ENCODE measurements at places on chromosomes 13 and 19.

GRCh38 chr13:45365558-45365885 is 24.5 kb upstream of the TPT1 start:
- DNase-seq, result no peak

DNA sequence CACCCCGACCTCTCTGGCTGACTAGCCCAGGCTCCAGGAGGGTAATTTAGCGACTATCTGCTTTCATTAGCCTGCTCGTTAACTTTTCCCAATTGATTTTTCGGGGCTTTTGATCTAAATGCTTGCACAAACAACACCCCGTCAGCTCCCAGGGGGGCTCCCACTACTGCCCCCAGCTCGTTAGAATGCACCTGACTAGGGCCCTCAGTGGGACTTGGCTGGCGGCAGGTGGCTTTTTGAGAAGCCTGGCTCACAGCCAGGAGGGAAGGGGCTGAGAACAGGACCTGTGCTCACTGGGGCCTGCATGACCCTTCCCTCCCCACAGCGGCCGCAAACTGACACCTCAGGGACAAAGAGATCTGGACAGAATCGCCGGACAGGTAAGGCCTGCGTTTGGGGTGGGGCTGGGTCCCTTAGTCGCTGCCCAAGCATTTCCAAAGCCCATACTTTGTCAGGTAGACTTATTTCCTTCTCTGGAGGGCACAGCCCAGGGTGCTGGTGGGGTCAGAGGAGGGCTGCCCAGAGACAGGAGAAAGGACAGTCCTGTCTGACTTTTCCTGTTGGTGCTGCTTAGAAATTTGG is 7.6 kb upstream of the CD79A start:
- DNase-seq, result no peak

DNA sequence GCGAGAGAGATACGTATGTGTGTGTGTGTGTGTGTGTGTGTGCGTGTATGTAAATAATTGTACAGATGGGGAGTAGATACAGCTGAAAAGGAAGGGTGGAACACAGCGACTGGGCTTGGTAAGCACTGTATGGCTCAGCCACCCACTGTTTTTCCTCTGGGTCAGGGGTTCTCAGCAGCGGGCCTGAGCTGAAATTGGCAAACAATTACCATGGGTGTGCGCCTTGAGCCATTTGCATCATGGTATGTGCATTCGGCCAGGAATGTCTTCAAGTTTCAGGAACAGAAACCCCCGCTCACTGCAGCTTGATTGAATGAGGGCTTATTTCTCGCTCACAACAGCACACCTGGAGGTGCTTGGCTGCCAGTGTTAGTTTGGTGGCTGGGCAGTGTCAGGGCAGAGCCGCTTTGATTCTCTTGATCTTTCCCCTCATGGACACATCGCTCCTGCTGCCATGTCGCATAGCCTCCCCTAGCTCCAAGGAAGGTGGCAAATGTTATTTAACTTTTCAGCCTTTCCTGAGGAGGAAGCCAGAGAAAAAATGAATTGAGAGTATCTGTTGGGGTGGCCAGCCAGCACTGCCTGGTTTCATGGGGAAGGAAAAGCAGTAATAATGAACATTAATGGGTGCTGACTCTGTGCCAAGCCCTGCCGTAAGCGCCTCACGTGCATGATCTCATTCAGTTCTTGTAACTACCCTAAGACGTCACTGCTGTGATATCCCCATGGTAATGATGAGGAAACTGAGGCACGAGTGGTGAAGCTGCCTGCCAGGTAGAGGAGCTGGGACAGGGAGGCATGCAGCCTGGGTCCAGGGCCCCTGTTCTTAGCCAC is 126.9 kb downstream of the SIPA1L3 start:
- DNase-seq, result peak; percentile 66

- no peak for DNase-seq
Observed at GRCh38 chr13:111661052-111661451, 340.6 kb downstream of the TEX29 start.

- DNase-seq, result no peak
Observed at GRCh38 chr13:21069561-21070004, 8.2 kb upstream of the LATS2 start.

DNA sequence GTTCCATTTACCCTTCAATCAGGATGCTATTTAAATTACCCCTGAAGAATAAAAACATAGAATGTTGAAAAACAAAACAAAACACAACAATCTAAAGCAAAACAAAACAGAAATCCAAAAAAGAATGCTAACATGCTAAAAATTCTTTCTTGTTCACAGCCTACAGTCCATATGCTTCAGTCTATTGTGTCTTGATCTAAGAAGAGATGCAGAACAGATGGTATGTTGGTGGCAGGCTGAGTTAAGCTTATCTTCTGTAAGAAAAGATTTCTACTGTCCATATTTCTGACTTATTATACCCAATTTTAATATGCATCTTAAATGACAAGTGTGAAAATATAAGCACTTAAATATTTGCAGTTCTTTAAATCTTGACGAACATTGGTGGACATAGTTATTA is 356.1 kb upstream of the SLITRK1 start:
- no peak for DNase-seq

DNA sequence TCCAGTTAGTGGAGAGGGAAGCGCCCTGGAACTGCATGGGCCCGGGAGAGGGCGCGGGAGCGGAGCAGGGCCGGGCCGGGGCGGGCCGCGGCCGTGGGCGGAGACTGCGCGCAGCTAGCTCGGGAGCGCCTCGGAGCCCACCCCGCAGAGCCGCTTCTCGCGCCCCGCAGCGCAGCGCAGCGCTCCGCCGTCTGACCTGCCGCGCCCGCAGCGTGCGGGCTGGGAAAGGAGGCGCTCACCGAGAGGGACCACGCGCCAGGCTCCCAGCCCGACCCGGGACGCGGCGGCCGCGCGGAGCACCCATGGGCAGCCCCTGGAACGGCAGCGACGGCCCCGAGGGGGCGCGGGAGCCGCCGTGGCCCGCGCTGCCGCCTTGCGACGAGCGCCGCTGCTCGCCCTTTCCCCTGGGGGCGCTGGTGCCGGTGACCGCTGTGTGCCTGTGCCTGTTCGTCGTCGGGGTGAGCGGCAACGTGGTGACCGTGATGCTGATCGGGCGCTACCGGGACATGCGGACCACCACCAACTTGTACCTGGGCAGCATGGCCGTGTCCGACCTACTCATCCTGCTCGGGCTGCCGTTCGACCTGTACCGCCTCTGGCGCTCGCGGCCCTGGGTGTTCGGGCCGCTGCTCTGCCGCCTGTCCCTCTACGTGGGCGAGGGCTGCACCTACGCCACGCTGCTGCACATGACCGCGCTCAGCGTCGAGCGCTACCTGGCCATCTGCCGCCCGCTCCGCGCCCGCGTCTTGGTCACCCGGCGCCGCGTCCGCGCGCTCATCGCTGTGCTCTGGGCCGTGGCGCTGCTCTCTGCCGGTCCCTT is at the start of gene MLNR:
Gene MLNR (plus strand): TSS at position 303 of the 820 bp plus-strand sequence. CDS start 0 bp downstream, at position 303.
- DNase-seq, result peak; percentile 49

DNA sequence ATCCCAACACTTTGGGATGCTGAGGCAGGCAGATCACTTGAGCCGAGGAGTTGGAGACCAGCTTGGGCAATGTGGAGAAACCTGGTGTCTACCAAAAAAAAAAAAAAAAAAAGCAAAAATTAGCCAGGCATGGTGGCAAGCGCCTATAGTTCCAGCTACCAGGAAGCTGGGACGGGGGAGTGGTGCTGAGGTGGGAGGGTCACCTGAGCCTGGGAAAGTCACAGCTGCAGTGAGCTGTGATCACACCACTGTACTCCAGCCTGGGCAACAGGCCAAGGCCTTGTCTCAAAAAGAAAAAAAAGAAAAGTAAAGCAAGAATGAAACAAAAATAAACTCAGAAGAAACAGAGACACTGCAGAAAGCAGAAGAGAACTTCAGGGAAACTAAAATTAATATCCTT is 31.6 kb downstream of the MTRF1 start:
- no peak for DNase-seq

- DNase-seq, result no peak
Observed at GRCh38 chr19:33988601-33989000, 183.7 kb upstream of the LSM14A start.

- no peak for DNase-seq
Observed at GRCh38 chr13:20415306-20415679, 110.4 kb downstream of the CRYL1 start.

Measured in GM12892 (cell line).